ENCODE measurements at places on chromosomes 4 and X.

DNA sequence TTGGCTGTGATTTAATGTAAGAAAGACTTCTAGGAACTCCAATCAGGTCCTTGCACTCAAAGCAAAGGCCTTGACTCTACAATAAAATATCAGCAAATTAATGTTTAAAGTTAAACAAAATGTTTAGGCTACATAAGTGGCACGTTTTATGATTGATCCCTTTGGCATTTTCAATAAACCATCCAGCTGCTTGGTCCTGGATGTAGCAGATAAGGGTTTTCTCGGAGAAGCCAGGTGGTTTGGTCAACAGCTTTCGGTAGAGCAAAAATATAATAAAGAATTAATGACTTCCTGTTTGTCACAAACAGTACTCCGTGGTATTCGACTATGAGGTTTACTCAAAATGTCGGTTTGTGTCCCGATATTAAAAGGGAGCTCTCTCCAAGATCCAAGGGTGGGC is 95.8 kb downstream of the GEMIN8 start:
- no peak for DNase-seq

DNA sequence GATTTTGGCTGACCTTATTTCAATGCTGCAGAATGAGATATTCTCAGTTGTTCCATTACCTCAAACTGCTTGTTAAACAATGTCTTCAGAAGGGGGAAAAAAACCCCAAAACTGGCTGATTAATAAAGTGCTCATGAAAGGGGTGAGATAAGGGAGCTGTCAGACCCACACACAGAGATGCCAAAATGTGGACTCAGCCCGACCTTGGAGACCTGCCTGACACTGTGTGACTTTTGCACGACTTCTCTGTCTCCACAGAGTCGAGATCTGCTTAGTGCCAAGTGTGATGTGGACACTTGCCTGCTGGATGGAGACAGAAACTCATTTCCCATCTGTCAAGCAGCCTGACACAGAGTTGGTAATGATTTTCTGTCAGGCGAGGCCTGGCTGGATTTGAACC is 31.5 kb downstream of the REELD1 start:
- no peak for DNase-seq

DNA sequence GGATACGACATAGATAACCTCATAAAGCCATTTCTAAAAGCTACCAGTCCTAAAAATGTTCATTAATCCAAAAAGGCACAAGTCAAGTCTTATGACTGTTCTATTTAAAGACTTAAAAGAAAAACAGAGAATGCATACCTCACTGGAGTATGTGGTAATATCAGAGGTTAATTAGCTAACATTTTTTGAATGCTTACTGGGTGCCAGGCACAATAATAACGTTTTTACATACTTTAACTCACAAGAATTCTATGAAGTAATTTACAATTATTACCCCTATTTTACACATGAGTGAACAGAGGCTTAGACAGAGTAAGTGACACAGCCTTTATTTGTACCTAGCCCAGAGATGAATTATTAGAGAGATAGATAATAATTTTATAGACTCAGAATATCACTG is 207.5 kb downstream of the PDGFC start:
- no peak for DNase-seq

DNA sequence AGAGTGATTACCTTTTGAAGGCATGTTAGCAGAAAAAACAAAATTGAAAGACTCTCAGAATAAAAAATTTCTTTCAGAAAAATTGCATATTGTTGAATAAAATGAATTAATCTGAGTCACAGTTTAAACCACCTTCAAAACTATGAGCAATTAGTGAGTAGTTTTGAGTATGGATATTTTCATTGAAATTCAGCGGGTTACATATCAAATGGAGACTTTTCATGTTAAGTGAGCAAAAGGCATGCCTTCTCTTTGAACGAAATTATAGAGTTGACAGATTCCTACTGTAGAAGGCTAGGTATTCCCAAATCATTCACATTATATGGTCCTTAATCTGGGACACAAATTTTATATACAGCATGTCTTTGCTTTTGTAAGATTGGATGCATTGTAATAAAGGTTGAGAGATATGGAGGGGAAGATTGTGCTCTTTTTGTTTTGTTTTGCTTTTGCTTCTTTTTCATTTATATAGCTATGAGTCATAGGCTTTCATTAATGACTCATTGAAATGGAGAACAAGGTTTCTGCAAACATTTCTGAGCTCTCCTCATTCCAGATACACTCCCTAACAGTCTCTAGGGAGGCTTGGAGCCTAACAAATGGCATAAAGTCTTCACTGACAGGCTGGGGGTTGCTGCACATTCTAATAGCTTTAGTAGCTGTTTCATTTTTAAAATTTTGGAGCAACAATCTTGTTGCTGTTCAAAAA is 21.6 kb downstream of the PCDH18 start:
- DNase-seq, result no peak

DNA sequence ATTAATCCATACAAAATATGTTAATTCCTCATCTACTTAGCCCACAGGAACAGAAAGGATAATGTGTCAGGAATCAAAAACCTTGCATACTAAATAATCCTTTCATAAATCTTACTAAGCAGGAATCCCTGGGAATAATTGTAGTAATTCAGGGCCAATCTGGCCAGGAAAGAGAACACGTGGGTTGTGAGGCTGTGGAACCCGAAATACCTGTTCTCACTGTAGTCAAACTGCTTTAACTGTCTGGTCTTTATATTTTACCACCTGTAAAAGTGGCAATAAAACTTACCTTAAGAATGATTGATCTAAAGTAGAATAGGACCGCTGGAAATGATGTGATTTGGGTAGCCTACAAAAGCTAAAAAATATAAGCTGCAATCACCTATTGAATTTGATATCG is 1620.9 kb downstream of the STIM2 start:
- no peak for DNase-seq

- DNase-seq, result no peak
Measured at GRCh38 chr4:135510582-135510981, 1309.0 kb upstream of the PABPC4L start.

DNA sequence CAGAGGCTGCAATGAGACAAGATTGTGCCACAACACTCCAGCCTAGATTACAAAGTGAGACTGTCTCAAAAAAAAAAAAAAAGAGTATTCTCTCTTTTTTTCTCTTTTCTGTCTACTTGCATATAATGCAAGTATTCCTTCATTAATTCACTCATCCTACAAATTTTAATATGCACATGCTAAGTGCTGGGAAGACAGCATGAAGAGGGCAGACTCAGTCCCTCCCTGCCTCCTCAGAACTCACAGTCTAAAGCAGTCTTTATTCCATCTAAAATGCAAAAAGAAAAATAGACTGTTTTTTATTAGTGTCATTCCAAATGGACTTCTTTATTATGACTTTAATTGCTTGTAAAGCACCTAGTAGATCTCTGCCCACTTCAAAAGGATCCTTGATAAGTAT is 85.6 kb downstream of the NKX6-1 start:
- DNase-seq, result no peak

DNA sequence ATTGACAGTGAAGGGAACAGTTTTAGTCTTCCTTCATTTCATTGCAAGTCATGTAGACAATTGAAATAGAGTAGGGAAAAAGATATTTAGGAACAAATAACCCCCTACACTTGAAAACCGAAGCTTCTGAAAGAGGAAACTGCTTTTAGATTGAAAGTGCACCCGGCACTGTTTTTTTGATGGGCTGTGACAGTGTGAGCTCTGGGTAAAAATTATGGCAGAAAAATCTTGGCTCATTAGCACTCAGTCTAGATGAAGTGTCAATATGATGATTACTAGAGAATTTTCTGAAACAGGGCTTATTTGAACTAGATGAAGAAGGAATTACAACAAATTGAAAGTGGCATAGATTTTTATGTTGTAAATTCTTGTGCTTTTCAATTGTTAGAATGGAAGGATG is 1132.4 kb downstream of the RAPGEF2 start:
- DNase-seq, result no peak

- DNase-seq, result no peak
Measured at GRCh38 chrX:137431693-137432488, 134.0 kb upstream of the ZIC3 start.

GRCh38 chrX:17613979-17614588 is 123.2 kb upstream of the SCML1 start:
- no peak for DNase-seq

DNA sequence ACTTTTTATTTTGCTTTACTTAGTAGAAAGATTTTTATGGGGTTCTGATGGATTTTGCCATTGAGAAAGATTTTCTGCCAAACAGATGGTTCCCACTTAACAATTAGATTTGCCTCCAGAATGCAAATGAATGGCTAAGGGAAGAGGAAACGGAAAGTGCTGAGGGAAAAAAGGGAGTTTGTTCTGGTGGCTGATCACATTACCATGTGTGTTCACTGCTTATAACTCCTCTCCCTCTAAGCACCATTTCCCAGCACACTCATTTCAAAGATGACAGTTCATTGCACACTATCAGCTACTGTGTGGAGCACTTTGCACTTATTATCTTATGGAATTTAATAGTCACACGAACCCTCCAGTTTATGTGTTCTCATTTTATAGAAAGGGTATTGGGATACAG is 68.0 kb upstream of the GRID2 start:
- DNase-seq, result no peak

DNA sequence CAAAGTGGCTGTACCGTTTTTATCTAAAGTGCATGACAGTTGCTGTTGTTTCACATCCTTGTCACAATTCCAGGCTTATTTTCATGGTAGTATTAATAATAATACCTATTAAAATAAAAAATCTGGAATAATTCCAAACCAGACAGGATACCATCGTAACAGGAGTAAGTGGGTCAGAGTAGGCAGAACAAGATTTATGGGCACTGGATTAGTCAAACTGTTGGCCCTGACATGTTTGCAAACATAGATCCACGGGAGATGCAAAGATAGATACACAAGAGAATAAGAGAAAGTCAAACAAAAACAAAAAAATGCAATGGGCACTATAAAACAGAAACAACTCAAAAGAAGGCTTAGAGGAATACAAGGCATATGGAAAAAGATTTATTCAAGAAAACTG is 449.5 kb upstream of the HS3ST1 start:
- DNase-seq, result no peak

DNA sequence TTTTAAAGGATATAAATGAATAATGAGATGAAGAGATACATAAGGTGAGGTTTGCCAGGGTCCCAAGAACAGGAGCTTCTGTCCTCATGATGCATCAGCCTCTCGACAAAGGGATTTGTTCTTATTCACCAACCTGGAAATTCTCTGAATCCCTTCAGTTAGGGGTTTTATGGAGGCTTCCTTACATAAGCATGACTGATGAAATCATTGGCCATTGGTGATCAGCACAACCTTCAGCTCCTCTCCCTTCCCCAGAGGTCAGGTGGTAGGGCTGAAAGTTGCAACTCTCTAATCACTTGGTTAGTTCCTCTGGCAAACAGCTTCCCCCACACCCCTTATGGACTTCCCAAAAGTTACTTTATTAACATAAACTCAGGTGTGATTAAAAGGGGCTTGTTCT is 222.0 kb downstream of the SPRY1 start:
- no peak for DNase-seq

DNA sequence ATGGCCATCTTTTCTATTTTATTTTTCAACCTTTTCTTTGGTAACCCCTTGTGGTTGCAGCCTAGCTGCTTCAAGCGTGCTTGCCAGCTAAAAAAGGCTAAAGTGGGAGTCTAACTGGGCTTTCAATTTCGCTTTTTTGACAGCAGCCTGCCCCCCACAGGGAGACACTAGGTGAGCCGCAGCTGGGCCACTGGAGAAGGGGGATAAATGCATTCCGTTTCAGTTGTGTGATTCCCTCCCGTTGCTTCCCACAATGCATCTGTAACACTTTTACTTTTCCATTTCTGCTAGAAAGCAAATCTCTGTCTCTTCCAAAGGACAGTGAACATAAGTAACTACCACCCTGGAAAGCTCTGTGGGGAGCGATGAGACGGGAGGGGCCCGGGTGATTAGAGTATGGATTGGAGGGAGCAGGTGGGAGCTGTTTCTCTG is 86.3 kb upstream of the RAPGEF2 start:
- no peak for DNase-seq

DNA sequence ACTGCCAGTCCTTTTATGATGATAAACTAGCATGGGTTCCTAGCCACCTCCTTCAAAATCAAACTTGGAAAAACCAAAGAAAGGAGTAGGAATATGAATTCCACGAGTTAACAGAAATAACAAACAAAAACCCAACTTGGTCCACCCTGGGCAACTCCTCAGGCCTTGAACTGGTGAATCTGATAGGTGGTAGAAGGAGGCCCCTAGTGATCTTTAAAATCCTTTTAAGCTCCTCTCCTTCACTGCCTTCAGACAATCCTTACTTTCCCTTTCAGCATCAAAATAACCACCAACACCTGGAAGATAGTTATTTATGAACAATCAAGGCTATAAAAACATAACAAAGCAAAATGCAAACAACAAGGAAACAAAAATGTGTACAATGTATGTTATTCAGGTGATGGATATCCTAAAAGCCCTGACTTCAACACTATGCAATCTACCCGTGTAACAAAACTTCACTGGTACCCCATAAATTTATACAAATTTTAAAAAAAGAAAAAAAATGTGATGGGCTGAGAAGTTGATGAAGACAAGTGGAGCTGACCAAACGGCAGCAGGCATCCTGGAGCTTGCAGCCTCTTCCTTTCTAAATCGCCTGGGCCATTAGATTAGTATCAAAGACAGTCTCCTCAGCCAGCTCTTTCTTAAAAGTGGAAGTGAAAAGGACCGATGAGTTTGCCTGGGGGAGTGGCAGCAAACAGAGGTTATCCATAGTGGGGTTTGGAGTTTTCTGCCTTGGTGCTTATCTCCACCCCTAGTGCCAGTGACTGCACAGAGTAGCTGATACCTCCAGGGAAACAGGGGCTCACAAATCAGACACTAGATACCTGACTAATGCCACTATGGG is 179.6 kb downstream of the TMA16 start:
- DNase-seq, result no peak

- DNase-seq, result no peak
Measured at GRCh38 chr4:165398570-165398969, 19.8 kb downstream of the CPE start.

GRCh38 chr4:158758703-158759102 is 10.1 kb upstream of the FNIP2 start:
- DNase-seq, result no peak

DNA sequence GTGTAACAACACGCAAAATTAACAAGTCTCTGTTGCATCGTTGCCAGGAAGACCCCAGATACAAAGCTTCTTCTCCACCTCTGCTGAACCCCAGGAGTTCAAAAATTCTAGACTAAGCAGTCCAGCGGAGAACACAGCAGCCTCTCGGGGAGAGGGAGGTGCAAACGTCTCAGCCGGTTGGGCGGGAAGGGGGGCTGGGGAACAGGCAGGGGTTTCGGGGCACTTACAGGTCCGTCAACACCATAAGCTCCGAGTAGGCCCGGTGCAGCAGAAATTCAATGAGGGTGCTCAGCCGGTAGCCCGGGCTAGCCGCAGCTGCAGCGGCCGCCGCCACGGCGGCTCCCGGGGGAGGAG is 394 bp downstream of the MED14 start:
- no peak for DNase-seq

- DNase-seq, result no peak
Measured at GRCh38 chr4:37244583-37245390, at the start of gene NWD2. Gene NWD2, plus strand, starts transcription at chr4:37244743. Its CDS starts 325 bp downstream, at chr4:37245068.

- DNase-seq, result no peak
Measured at GRCh38 chrX:134908356-134908755, 82.4 kb upstream of the SMIM10 start.

GRCh38 chr4:172256820-172257219 is 443.6 kb downstream of the GALNTL6 start:
- DNase-seq, result no peak

GRCh38 chrX:13790206-13791131 is 26.4 kb downstream of the GPM6B start:
- DNase-seq, result no peak

- DNase-seq, result no peak
Measured at GRCh38 chr4:52892880-52893279, 30.8 kb downstream of the RASL11B start.
